Mesenchymal stem cell (in vitro differentiated cells and primary cell): ENCODE measurements at places on chromosomes 4 and X.

DNA sequence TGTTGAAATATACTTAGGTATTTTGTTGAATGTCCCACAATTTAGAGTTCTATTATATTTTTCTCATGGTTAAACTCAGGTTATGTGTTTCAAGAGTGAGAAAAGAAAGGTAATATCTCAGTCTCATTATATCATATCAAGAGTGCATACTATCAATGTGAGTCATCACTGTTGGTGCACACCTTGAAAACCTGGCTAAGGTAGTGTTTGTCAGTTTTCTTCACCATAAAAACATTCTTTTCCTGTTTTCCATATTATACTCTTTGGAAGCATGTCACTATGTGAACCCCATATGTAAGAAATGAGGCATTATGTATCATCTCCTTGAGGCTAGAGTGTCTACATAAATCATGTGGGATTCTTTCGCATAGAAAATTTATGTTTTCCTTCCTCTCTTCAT, 307.6 kb upstream of the CTSO start:
- DNase-seq: no peak

DNA sequence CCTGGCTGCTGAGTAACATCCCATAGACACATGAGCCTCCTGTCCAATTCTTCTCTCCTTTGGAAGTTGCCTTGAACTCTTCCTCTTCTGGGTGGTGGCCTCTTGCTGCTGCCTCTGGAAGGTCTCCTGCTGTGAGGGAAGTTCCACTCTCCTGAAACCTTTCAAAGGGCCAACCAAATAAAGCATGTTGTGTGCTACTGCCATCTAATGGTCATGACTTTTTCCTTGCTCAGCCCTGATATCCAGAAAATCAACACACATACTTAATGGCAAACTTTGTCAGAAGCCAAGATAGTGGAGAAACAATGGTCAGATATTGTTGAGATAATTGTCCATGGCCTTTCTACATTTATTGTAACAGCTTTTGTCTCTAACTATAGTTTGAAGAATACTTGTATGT, 19.1 kb upstream of the ZXDA start:
- peak; percentile 0 for DNase-seq

- no peak for DNase-seq
Measured at GRCh38 chr4:94665500-94666404, 92.0 kb upstream of the BMPR1B start.

GRCh38 chrX:24396931-24397279, 36.5 kb downstream of the SUPT20HL1 start:
- no peak for DNase-seq

GRCh38 chr4:86596807-86597206, 2.7 kb downstream of the PTPN13 start:
- DNase-seq: no peak

- no peak for DNase-seq
Measured at GRCh38 chr4:7854697-7855370, 84.8 kb downstream of the AFAP1 start.

- DNase-seq: peak; percentile 53
Measured at GRCh38 chrX:356385-357034, 30.2 kb downstream of the PPP2R3B start.

DNA sequence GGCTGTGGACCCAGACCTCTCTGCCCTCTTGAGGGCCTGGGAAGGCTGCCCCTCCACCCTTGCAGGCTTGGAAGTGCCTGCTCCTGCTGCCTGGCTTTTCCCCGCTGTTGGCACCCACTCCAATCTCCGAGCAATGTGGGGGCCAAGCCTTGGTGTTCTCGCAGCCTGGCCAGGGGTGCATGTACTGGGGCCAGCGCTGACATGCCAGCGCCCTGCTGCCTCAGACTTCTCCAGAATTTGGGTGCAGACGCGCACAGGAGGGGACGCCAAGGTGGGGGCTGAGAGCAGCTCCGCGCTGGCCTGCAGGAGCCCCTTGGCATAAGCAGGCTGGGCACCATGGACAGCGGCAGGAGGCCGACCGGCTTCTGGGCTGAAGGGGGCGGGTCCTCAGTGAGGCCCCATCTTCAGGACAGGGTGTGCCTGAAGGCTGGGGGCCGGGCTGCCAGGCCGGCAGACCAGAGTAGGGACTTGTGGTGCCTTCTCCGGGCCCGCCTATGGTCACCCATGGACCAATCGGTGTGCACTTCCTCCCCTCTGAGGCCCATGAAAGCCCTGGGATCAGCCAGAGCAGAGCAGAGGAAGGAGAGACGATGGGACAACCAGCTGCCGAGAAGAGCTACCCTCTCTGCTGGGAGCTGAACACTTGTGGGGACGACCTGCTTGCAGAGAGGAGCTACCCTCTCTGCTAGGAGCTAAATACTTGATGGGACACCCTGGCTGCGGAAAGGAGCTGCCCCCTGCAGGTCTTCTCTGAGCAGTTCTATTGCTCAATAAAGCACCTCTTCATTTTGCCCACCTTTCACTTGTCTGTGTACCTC, 118.3 kb downstream of the DNAAF6 start:
- DNase-seq: peak; percentile 24

DNA sequence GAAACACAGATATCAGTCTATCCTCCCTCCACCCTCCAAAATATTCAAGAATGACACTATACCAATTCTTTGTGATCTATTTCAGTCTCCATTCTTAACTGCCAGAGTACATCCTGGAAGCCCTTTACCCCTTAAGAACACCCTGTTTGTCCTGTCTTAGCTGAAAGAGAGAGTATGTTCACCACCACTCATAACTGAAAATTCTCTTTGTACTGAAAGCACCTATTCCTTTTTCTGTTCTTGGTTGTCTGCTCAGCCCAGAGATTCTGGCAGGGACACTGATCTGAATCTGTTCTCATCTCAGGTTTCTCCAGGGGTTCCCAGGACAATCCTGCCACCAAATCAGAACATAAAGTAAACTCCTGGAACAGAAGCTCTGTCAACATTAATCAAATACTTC, 25.4 kb upstream of the EREG start:
- DNase-seq: no peak

DNA sequence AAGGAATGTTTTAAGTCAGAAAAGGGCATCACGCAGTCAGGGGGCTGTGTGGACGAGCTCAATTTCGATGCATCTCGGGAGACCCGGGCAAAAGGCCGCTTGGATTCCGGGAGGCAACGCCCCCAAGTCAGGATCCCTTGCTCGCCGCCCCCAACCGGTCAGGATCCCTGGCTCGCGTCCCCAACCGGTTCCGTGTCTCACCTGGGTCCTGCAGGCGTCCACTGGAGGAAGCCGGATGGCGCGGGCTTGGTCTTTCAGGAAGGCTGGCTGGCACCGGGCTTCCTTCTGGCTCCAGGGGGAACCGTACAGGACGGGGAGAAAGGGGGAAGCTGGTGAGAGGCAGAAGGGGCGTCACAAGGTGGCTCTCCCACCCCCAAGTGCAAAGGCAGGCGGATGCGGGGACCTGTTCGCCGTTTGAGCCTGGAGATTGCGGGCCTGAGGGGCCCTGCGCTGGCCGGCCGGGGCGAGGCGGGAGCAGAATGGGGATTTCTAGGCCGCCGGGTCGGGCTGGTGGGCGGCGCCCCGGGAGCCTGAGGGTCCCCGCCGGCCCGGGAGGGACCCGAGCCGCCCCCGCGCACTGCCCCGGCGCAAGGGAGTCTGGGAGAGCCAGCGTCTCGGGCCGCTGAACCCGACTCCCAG, 84.7 kb downstream of the HPRT1 start:
- DNase-seq: peak; percentile 5

DNA sequence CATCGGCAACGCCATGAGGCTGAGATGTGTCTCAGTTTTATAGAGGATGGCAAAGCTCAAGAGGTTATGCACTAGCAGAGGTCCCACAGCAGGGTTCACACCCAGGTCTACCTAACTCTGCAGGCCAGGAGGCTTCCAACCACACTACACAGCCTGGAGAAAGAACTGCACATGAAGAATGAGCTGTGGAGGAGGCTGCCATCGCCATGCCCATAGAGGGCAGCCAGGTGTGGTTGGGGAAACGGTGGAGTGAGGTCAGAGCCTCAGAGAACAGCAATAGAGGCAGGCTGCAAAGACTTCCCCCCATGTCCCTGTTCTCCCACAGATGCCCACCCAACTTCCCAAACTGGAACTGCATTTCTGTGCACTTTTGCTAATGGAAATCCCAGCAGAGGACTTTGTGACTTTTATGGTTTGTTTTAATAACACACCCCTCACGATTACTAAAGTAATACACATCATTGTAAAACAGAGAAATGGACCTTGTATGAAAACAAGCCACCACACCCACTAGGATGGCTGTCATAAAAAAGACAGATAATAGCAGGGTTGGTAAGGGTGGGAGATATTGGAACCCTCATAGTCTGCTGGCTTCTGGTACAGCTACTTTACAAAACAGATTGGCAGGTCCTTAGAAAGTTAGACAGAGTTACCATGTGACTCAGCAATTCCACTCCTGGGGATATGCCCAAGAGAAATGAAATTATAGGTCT, 58.9 kb upstream of the PROM1 start:
- DNase-seq: no peak

GRCh38 chr4:2396781-2397368, 21.6 kb downstream of the ZFYVE28 start:
- no peak for DNase-seq

DNA sequence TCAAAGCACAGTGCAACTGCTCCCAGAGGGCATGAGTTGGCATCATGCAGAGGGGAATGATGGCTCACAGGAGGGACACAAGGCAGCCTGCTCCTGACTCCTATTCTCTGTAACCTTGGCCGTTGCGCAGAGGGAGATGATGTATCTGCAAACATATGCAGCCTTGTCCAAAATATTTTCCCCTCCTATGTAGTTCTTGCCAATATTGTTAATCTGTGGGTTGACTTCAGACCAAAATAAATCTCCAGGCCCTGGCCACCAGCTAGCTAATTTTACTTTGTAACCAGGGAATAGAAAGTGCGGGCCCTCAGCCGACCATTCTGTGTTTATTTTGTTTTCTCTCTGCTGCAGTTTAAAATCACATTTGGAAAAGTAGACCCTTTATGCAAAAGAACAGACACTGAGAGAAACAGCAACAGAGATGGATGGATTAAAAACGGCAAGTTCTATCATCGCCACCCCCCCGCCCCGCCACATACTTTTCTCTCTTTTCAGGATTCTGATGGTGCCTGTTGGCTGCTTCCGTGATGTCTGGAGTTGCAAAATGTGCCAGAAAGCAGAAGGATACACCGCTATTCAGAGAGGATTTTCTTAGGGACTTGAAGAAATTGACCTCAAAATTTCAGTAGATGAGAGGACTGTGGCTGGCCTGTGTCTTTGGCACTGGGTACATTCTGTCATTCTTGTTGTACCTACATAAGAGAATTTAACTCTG, 185.3 kb upstream of the BCOR start:
- DNase-seq: no peak

- peak; percentile 88 for DNase-seq
Measured at GRCh38 chrX:18702362-18703195, 4.9 kb upstream of the PPEF1 start.

DNA sequence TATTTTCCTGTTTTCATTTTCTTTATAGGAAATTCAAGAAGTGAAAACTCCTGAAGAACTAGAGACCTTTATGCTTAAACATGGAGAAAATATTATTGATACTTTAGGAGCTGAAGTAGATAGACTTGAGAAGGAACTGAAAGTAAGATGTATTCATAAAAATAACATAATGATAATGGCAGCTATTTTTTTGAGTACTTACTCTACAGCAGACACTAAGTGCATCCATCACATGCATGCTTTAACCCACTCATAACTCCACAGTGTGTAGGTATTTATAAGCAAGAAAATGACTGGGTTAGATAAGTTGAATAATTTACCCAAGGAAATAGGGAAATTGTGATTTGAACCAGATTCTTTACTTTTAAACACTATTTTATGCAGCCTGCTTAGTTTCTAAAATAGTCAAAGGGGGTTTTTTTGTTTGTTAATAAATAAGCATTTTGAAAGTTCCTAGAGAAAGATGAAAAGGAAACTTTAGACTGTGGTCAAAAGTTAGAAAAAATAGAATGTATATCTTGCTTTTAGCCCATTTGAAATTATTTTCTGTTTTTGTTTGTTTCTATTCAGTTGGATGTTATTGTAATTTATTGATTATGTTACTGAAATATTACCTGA, 74.2 kb downstream of the BEND4 start:
- DNase-seq: no peak

DNA sequence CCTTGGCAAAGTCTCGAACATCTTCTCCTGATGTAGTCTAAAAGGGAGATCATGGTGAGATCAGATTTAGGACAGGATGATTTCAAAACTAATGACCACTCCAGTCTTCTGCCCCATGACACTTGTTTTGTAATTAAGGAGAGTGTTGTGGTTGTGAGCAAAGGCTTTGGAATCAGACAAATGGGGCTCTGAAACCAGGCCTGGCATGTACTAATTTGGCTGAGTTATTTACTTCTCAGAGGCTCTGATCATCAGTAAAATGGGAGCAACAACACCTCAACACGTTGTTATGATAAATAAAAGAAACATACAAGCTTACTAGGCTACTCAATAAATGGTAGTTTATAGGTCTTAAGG, 106.9 kb upstream of the FTHL17 start:
- DNase-seq: peak; percentile 43

DNA sequence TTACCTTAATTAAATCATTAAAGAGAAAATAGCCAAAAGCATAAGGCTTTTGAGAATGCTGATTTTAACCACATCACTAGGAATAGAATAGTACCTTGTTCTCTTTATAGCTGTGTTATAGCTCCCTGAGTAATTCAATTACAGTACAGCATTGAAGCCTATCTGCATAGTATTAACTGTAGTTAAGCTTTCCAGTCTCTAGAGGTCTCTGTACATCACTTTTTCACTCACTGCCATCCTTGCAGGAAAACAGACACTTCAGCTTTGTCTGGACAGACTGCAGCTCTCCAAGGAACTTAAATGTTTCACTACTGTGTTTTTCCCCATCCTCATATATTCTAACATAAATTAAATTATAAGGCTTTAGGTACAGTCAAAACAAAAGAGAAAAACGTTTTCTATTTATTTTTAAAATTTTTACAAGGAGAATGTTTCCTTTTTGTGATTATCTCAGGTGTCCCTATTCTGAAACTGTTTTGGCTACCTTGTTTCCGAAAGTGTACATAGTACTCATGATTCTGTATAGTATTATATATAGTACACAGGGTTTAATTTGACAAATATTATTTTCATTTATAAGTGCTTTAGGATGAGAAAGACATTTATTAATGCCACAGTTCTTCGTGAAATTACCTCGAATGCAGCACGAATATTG, 407.9 kb downstream of the PCDH18 start:
- DNase-seq: peak; percentile 74

DNA sequence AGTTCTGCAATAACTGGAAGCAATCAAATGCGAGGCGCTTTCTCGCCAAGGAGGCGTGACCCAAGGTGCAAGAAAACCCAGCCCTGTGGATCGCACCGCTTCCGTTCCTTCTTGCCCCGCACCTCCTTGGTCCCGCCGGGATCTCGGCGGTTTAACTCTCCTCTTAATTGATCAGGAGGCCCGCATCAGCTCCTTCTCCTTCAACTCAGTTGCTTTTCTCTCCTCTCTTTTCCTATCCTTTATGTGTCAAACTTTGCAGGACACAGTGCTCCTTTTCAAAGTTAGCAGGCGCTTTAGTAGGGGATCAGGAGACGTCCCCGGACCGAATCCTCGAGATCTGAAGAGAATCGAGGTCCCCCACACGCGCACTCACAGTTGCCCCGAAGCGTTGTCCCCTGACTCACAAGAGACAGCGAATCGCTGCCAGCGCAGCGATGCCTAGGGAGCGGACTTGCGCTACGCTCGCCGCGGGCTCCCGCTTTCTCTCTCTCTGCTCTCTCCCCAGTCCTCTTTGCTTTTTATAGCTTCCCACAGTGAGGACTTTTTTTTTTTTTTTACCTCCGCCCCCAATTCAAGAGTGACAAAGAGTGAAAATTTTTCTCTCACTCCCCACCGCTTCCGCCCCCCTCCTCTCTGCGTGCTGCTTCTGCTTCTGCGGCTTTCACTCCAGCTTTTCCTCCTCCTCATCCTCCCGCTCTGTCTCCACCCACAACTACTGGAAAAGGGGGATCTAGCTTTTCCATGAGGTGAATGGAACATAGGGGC, at the start of gene DKK2:
Gene DKK2 (minus strand): TSS at position 495 of the 765 bp plus-strand sequence. CDS start 722 bp downstream, outside the sequence.
- DNase-seq: peak; percentile 58
